ENCODE measurements at places on chromosomes 1 and 21.

DNA sequence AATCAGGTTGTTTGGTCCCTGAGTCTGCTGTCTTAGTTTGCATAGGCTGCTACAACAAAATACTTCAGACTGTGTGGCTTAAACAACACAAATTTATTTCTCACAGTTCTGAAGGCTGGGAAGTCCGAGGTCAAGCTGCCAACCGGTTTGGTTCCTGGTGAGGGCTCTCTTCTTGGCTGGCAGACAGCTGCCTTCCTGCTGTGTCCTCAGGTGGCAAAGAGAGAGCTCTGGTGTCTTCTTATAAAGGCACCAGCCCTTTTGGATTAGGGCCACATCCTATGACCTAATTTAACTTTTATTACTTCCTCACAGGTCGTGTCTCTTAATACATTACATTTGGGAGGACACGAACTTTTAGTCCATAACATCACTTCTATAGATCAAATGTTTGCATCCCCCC lies 89.6 kb upstream of the CD34 start:
- DNase-seq = no peak

DNA sequence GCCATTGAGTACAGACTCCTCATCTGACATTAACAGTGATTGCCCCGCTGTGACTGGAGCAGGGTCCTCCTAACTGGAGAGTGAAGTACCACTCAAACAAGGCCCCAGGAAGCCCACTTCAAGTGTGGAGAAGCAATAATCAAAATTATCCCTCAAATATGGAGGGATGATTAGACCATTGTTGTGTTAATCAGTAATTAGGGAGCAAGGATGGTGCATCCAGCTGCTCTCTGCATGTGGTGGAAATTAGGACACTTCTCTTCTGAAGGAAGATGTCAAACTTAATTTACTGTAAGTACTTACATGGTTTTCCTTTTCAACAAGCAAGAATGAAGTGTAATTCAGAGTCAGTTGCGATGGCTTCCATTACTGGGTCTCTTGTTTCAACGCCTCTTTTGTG lies 3.4 kb upstream of the ZP4 start:
- DNase-seq = no peak

DNA sequence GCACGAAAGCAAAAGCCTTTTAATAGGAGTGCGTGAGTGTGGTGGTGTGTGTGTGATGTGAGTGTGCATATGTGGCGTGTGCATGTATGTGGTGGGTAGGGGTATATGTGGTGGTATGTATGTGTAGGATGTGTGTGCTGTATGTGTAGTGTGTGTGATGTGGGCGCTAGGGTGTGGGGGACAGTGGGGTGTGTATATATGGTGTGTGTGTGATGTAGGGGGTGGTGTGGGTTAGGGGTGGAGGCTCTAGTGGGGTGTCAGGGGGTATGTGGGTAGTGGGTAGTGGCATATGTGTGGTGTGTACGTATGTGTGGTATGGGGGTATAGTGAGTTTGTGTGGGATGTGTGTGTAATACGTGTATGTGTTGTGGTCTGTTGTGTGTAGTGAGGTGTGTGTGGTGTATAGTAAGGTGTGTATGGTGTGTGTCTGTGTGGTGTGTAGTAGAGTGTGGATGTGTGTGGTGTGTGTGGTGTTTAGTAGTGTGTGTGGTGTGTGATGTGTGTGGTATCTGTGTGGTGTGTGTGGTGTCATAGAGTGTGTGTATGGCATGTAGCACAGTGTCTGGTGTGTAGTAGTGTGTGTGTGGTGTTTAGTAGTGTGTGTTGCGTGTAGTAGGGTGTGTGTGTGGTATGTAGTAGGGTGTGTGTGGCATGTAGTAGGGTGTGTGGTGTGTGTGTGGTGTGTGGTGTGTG lies 86.0 kb downstream of the SYT2 start:
- DNase-seq = no peak

- no peak for DNase-seq
Observed at GRCh38 chr1:230342019-230342418, 84.1 kb downstream of the PGBD5 start.

DNA sequence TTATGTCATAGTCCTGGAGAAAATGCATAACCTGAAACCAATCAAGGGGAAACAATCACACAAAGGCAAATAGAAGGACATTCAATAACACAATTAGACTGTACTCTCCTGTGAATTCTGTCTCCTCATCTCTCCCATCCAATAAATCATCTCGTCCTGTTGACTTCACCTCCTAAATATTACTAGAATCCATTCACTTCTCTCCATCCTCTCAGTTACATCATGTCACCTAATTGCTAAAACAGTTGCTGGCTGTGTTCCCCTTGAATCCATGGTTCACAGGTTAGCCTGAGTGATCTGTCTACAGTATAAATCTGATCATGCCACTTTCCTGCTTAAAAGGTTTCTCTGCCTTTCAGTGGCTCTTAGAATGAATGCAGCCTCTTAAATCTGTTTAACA lies 220.2 kb downstream of the TGFB2 start:
- DNase-seq = no peak

DNA sequence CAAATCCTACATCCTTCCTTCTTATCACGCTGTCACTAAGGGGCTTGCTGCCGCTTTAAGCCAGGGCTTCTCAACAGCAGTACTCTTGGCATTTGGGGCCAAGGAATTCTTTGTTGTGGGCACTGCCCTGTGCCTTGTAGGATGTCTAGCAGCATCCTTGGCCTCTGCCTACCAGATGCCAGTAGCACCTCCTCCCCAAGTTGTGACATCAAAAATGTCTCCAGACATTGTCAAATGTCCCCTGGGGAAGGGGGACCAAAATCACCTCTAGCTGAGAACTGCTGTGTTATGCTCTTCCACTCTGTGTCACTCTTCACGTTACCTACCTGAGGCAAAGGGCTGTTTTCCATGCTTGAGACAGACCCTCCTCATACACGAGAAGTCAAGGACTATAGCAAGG lies 400.3 kb upstream of the POU3F1 start:
- DNase-seq = no peak

DNA sequence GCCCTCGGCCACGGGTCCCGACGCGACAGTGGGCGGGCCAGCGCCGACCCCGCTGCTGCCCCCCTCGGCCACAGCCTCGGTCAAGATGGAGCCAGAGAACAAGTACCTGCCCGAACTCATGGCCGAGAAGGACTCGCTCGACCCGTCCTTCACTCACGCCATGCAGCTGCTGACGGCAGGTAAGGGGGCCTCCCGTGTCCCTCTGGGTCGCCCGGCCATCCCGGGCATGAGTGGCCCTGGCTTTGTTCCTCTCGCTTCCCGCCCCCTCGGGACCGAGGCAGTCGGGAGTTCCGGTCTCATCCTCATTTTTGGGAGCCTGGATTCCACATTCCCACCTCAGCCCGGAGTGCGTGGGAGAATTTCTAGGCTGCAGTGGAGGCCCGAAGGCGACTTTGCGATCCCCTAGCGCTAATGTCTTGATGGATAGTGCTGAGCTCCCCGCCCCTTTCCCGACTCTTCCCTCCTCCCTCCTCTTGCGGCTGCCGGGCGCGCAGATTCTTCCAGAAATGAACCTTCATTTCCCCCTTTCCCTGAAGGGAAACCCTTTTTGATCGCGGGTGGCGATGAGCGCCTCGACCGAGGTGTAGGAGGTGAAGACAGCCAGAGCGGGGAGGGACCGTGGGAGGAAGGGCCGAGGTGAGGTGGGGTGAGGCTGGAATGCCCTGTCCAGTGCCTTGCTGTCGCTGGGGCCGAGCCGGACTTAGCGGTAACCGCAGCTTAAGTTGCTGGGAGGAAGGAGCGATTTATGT lies 705 bp downstream of the KHDRBS1 start:
- no peak for DNase-seq

DNA sequence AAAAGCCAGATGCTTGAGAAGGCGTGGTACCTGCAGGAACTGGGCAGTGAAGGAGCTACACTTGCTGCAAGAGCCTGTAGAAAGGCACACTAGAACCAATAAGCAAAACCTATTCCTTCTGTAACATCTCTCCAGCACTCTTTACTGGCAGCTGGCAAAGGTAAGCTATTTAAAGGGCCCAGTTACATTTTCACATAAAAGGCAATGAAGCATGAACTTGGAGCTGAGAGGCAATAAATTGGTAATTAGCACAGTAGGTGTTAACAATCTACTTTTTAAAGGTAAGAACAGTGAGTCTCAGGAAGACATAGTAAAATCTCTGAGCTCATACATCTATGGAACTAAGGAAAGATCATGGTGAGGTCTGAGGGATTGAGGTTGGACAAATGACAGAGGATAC lies 167.1 kb upstream of the OLFM3 start:
- peak; percentile 59 for DNase-seq

- DNase-seq = no peak
Observed at GRCh38 chr1:220680085-220680687, 10.0 kb upstream of the C1orf115 start.

DNA sequence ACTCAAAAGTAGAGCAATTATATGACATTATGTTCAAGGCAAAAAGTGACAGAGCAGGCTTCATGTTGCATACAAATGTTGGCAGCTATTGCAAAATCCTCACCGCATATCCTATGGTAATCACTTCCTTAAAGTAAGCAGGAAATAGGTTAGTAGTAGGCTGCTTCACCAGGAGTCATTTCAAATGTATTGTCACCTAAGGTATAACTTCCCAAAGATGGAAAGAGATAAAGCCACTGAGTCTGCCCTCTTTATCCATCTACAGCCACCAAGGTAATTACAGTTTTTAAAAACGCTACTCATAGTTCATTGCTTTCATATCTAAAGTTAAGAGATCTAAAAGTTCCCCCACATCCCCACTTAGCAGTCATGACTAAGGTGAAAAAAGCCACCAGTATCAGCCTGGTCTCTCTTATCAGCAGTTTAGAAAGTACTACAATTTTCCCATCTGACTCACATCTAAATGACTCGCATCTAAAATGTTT lies 31.6 kb upstream of the UBE2U start:
- DNase-seq = no peak

GRCh38 chr1:93603106-93603505 lies 78.5 kb downstream of the BCAR3 start:
- no peak for DNase-seq

DNA sequence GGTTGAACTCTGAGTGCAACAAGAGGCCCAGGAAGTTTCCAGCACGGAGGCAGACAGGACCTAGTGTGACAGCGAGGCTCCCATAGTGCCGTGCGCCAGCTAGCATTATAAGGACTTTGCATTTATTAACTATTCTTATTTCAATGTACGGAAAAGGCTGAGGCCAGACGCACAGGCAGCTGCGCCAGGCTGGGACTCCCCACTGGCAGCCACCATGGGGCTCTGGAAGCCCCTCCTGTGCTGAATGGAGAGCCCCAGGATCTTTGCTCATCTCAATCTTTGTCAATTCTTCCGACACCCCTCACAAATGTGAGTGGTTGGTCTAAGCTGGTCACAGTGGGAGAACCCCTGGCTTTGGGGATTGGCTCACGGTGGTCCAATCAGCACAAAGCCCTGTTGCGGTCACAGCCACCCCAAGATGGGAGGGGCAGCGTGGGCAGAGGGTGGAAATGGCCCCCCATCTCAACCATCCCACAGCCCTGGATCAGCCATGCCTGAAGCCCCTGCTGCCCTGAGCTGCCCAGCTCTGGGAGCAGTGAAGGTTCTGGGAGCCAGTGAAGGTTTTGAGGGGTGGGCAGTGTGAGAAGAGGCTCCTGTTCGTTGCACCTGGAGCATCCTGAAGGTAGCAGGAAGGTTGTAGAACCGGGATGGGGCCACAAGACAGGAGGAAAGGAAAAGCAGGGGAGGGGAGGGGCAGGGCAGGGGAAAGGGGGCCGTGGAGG lies 59.5 kb upstream of the ADARB1 start:
- DNase-seq = no peak

DNA sequence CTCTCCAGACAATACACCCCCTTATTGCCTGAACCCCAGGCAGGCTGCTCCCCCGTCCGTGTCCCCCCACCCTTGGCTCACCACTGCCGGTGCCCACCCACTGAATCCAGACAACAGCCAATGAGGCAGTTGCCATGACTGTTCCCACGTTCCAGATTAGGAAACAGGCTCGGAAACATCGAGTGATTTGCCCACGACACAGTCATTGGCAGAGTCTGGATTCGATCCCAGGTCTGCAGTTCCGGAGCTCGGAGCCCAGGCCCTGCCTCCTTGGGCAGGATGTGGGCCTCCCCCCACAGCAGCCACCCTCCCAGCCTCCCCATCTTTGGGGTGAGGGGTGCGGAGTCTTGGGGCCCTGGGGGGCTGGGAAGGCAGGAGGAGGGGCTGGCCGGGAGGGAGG lies 20.3 kb upstream of the CLSTN1 start:
- DNase-seq = no peak

DNA sequence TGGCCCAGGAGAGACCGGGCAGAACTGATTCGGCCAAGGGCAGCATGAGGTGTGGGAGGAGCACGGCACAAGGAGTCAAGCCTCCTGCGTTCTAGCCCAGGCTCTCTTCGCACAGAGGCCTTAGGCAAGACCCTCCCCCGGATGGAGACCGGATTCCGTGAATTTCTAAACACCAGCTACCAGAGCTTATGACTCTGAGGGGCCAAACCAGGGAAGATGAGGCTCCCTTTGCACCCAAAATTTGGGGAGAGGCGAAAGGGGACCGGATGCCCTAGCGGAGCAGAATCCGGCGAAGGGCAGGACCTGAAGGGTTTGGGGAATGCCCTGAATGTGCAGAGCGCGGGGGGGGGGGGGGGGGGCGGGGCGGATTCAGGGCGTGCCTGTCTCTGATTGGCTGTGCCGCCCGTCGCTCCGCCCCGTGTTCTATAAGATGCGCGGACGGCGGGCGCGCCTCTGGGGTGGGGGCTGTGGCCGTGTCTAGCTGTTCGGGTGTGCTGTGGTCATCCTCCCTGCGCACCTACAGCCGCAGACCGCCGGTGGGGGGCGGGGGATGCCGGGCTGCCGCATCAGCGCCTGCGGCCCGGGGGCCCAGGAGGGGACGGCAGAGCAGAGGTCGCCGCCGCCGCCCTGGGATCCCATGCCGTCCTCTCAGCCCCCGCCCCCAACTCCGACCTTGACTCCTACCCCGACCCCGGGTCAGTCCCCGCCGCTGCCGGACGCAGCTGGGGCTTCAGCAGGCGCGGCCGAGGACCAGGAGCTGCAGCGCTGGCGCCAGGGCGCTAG lies at the start of gene TRNP1:
TSS of gene TRNP1 (plus strand) at position 456 of the 783 bp plus-strand sequence. CDS start at position 551, 95 bp downstream.
- DNase-seq = no peak

- peak; percentile 27 for DNase-seq
Observed at GRCh38 chr1:38834937-38835827, 24.4 kb downstream of the RRAGC start.

- DNase-seq = no peak
Observed at GRCh38 chr21:34679051-34679450, 10.3 kb downstream of the CLIC6 start.

GRCh38 chr1:80657044-80657643 lies 1143.6 kb upstream of the ADGRL2 start:
- no peak for DNase-seq

GRCh38 chr1:83882906-83883305 lies 116.0 kb downstream of the TTLL7 start:
- no peak for DNase-seq
